ENCODE measurements at places on chromosomes 7 and 10.

- DNase-seq: peak; percentile 74
These were observed 96.7 kb downstream of the ZRANB1 start for GRCh38 chr10:125038637-125039036.

DNA sequence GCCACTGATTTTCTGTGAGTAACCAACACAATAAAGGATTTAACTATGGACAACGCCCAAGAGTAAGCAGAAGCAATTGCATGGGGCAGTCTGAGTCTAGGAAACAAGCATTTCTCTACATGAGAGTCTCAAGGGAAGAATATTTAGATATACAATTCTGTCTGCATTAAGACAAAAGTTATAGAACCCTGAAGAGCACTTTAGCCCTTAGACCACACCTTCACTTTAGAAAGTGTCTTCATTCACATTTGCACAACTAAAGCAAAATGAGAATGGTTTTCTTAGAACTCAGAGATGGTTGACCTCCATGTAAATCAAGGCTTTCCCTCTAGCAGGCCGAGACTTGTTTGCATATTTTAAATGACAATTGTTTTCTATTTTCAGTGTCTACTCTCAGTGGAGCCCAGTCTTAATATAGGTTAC, 25.5 kb upstream of the TRIM24 start:
- DNase-seq: no peak

DNA sequence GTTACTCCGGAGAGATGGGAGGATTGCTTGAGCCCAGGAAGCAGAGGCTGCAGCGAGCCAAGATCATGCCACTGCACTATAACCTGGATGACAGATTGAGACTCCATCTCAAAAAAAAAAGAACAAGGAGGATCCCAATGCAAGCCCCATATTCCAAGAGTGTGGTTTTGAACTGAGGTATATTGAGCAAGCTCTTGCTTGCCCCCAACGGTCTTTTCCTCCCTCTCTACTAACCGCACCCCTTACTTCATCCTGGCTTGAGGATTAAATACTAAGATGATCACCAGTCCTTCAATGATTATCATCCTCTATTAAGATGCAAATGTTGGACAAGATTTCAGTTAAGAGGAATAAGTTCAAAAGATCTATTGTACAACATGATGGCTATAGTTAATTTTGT, 12.5 kb upstream of the SRGN start:
- DNase-seq: no peak

- DNase-seq: no peak
These were observed 514.0 kb downstream of the PLXDC2 start for GRCh38 chr10:20330246-20330645.

DNA sequence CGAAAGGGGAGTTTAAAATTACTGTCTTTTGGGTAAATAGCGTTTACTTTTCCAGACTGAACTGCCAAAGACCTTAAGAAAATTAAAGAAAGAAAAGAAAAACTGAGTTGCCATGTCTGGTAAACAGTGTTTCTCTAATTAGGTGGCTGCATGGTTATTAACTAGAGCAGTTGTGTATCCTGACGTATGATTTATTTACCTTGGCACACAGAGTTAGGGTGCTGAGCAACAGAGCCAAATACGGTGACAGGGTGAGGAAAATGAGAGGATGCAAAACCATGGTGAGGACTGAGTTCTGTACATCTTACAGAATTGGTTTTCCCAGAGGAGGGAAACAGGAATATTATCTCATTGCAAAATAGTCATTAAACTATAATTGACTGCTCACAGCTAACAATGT, 546.4 kb upstream of the FZD8 start:
- DNase-seq: no peak

DNA sequence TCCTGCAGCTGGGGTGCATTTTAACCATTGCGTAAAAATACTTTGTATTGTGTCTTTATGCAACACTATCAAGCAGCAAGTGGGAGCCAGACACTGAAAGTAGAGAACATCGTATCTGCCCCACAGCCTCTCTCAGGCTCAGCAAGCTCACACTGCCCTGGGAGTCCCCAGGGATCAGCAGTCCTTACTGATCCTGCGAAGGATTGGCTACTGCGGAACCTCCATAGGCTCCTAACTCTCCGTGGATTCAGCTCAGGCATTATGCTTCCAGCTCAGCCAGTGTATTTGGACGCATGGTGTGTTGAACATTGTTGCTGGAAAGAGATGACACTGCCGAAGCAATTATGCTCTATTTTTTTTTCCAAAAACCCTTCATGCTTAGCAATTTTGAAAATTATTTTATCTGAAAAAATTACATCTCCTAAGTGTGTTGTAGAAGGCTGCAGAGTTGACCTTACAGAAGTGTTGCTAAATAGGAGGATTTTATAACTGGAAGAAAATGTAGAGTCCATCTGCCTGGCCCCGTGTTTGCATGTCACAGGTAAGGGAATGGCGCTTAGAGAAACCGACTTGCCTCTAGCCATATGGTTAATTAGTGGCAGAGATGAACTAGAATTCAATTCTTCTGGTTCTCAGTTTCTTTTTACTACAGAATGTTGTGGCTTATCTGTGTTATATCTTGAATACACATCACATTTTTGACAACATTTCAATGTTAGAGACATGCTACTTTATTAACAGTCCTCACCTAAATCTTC, 276.4 kb upstream of the COBL start:
- DNase-seq: no peak

DNA sequence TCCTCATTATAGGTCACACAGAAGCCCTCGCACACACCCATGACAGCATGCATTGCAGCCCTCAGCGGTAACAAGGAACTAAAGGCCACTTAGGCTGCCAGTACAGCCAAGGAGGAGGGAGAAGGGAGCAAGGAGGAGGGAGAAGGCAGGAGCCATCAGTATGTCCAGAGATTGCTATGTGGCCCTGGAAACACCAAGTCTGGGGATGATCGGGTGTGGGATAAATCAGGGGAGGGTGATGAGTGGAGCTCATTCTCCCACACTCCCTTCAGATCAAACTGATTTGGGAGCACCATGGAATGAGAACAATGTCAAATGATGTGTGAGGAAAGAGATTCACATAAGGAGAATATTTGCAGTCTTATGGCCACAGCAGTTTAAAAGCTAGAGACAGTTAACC, 350.9 kb downstream of the TNS3 start:
- DNase-seq: no peak

- DNase-seq: no peak
These were observed 682 bp downstream of the HGF start for GRCh38 chr7:81768951-81769778.

DNA sequence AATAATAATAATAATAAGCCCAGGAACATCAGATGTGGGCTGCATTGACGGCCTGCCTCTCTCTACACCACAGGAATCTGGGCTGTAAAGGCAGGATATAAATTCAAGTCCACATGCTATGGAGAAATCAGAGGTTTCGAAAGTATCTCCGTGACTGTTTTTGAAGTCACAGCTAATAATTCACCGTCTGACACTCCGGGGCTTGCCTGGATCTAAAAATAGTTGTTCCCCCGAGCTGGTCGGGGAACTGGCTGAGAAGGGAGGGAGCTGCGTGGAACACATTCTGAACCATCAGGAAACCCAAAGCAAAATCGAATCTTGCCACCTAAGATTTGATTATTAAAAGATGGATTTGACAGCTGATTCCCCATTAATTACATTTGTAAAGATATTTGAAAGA, 35.4 kb downstream of the KLF6 start:
- DNase-seq: no peak

DNA sequence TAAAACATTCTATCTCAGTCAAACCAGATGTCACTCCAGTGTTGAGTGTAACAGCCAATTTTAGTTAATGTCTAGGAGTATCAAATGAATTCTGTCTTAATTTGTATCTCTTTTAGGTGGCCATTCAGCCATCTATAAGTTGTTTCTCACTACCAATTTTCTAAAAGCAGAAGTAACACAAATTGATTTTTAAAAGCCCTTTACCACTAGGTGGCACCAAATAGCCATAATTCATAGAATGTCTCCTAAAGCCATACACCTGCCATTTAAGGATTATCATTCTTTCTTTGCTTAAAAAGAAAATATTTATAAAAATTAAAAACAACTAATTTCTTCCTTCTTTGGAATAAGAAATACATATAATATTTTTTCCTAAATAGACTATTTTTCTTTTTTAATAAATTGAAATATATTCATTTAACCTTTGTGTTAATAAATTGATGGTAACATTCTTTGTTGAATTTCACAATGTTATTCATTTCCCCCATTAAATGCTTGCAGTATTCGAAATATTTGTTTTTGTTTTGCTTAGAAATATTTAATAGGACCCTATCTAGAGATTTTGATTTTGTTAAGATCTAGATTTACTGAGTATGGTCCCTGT, 107.8 kb upstream of the PPP1R3A start:
- DNase-seq: peak; percentile 45

DNA sequence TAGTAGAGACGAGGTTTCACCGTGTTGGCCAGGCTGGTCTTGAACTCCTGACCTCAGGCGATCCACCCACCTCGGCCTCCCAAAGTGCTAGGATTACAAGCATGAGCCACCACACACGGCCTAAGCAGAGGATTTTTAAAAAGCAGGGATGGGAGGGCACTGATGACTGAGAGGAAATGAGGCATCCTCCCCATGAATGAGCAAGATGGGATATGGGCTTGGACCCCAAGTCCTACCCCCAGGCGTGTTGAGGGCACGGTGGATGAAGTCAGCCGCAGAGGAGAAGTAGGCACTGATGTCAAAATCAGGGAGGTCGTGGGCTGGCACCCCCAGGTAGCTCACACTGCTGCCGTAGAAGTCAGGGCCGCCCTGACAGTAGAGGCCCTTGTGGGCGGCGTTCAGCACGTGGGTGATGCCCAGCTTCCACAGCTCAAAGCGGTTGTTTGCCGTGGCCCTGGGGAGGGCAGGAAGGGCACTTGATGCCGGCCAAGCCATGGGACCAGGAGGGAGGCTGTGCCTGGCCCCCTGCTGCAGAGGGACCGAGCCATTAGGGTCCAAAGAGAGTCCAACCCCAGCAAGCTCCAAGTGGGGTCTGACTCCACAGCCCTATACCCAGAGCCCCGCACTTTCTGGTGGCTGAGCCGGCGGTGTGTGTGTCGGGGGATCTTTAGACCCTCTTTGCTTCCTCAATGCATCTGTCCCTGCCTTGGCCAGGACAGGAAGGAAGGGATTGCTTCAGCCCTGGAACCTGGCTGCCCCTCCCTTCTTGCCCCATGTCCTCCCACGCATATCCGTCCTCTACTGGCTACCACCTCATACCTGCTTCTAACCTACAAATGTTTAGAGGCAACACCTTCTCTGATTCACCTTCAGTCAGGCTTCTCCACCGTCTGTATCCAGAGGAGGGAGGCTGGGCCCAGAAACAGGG, 3.4 kb upstream of the SAMD8 start:
- peak; percentile 6 for DNase-seq

GRCh38 chr10:83023662-83024061, 1115.6 kb upstream of the GHITM start:
- DNase-seq: no peak

- no peak for DNase-seq
These were observed 3.7 kb downstream of the MRPL32 start for GRCh38 chr7:42935861-42936260.

GRCh38 chr10:125204400-125204799, 44.0 kb upstream of the CTBP2 start:
- DNase-seq: no peak

DNA sequence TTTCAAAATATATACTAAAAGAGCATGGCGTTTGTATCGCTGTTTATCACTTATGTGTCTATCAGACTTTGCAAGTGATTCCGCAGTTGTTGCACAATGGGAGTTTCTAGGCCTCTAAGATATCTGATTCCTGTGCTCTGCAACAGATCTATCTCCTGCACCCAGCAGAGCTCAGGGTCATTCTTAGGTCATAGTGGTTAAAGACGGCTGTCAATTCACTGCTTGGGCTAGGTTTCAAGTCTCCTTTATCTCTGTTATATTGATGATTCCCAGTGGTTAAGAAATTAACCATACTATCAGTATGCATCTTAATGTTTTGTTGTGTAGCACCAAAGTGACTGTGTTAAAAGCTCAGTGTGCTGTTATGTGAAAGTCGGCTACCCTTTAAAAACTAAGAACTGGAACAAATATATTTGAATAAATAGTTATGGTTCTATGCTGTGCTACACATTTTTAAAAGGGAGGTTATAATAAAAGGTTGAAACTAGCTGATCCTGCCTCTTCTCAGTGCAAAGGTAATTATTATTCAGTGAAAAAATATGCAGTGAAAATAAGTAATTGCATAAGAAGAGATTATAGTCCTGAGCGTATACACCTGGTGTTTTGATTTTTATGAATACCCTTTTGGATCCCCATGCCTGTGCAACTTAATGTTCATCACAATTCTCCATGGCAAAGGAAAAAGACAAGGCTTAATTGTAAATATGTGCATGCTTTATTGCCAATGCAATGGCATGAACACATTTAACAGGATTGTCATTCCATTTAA, 24.0 kb downstream of the HOXA1 start:
- DNase-seq: no peak

DNA sequence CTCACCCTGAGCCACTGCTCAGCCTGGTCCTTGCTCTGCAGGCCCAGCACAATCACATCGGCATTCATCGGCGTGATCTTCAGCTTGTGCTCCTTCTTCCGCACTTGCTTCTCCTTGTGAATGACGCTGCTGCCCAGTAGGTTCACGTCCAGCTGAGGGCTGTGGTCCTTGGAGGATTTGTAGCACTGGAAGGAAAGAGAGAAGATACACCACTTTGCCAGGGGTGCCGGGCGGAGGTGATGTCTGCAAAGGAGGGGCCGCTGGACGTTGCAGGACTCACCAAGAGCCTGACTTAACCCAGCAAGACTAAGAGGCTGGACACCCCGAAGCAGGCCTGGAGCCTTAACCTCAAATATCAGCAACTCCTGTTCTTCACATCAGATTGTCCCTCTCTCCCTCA, 74.8 kb downstream of the VWA2 start:
- no peak for DNase-seq

GRCh38 chr7:108824840-108825580, 255.3 kb downstream of the DNAJB9 start:
- DNase-seq: peak; percentile 26

GRCh38 chr7:132004529-132004928, 448.1 kb upstream of the PODXL start:
- DNase-seq: no peak

- no peak for DNase-seq
These were observed 49.5 kb downstream of the SMURF1 start for GRCh38 chr7:99094401-99094800.

GRCh38 chr10:24869354-24870015, 82.9 kb downstream of the PRTFDC1 start:
- no peak for DNase-seq

GRCh38 chr10:120097766-120098165, 205.2 kb downstream of the SEC23IP start:
- DNase-seq: no peak

- DNase-seq: no peak
These were observed 164.2 kb downstream of the PCLO start for GRCh38 chr7:82998436-82998835.

Measured in HCT116 (cell line).